ENCODE measurements at places on chromosomes 7 and 10. TPM values are rescaled to one million over a fixed set of nuclear protein-coding genes. Genes with fewer than 3 reads are reported as not detected.
A peak's percentile ranks its signal among the peaks of the same experiment; 100 is the strongest.

- no peaks in the 10 kb centered on the region for H3K36me3 ChIP-seq
- H3K27ac ChIP-seq: 0 out of 2 replicates have a peak overlapping the region, but pooled peaks have one; percentile 10
- no peaks in the 10 kb centered on the region for H3K27me3 ChIP-seq
- peak overlapping the region; percentile 47 for H3K4me3 ChIP-seq
Measured at GRCh38 chr7:84674236-84674913, 479.8 kb upstream of the SEMA3A start.

The VOPP1 gene
- 86.5 TPM for total RNA-seq

DNA sequence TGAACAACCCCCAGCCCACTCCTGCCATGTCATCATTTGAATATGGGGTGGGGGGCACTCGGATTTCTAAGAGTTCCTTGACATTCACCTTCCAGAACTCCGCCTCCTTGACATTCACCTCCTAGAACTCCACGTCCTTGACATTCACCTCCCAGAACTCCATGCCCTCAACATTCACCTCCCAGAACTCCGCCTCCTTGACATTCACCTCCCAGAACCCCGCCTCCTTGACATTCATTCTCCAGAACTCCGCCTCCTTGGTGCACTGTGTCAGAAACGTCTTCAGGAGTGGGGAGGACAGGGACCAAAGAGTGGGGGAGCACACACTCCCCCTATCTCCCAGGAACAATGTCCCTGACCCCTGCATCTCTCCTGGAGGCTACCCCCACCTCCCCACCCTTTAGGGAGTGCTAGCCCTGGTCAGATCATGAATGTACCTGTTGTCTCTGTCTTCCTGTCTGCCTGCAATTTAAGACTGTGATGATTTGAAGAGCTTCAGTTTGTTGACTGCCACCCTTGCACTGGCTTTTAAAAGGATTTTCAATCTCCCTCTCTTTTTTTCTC is 110.1 kb downstream of the NPTX2 start:
- no peak overlapping the region for H3K27ac ChIP-seq
- H3K36me3 ChIP-seq: no peaks in the 10 kb centered on the region
- no peaks in the 10 kb centered on the region for H3K4me1 ChIP-seq
- DNase-seq: no peak
- H3K4me3 ChIP-seq: no peak overlapping the region

DNA sequence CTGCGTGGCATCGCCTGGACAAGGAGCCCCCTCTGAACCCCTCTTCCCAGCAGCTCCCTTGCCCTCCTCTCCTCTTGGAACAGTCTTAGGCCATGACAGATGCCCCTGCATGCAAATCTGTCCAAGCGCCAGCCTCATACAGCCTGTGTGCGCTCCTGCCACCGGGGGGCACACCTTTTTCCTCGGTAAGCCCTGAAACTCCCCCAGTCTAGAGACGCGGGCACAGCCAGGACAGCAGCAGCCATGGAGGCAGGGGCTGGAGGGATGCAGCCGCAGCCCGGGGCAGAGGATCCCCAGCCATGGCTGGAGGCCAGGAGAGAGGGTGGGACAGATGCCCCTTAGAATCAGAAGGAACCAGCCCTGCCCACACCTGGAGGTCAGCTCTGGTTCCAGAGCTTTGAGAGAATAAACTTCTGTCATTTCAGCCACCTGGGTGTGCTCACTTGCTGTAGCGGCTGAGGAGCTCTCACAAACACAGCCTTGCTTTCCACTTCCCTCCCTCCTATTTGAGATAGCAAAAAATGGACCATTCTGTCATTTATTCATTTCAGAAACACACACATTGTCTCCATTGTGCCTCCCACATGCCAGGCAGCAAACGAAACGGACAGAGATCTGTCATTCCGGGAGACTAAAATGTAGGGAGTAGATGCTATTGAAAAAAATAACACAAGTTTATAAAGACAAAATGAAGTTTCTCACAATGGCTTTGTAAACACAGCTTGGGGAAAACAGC is 241.5 kb downstream of the WDR37 start:
- H3K4me1 ChIP-seq: no peaks in the 10 kb centered on the region
- H3K36me3 ChIP-seq: no peaks in the 10 kb centered on the region

DNA sequence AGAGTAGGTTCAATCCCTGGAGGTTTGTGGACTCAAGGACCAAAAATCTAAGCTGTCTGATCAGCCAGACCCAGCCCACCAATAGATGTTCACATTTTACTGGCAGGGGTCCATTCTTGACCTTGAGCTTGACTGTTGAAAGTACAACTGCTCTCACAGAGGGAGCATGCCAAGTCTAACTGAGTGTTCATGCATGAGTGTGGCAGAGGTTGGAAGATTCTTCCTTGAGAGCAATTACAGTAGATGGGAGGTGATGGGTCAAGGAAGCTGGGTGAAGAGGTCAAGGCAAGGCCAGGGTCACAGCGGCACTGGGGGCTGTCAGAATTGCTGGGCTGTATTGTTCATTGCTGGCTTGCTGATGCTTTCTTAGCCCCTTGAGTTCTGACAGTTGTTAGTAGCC is 202.8 kb upstream of the SVIL start:
- H3K27me3 ChIP-seq: peaks cover 57% of the 10 kb centered on the region
- no peaks in the 10 kb centered on the region for H3K4me1 ChIP-seq

The SPAM1 gene
- total RNA-seq: not detected

DNA sequence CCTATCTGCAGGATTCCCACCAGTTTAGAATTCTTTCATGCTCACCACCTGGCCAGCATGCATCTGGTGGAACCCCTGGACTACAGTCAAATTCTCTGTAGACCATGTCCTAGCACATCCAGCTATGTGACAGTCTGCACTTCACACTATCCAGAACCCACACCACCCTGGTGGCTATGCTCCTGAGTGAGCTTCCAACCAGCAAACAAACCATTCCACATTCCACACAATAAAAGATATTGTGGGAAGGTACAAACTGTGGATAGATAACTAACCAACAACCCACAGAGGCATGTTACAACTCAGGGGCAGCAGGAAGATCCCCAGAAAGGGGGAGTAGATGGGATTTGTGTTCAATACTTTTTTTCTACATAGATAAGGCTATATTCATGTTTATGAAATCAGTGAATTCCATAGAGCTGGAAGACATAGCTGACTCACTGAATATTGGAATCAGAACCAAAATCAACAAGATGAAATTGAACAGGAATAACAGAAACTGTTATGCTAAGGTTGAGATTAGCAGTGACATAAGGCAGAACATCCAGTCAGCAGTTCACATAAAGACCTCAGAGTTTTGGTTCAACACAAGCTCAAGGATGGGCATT is 72.5 kb downstream of the LRRC17 start:
- no peak overlapping the region for H3K4me3 ChIP-seq
- H3K4me1 ChIP-seq: peaks cover 11% of the 10 kb centered on the region
- DNase-seq: no peak
- H3K27me3 ChIP-seq: no peaks in the 10 kb centered on the region
- no peaks in the 10 kb centered on the region for H3K36me3 ChIP-seq

DNA sequence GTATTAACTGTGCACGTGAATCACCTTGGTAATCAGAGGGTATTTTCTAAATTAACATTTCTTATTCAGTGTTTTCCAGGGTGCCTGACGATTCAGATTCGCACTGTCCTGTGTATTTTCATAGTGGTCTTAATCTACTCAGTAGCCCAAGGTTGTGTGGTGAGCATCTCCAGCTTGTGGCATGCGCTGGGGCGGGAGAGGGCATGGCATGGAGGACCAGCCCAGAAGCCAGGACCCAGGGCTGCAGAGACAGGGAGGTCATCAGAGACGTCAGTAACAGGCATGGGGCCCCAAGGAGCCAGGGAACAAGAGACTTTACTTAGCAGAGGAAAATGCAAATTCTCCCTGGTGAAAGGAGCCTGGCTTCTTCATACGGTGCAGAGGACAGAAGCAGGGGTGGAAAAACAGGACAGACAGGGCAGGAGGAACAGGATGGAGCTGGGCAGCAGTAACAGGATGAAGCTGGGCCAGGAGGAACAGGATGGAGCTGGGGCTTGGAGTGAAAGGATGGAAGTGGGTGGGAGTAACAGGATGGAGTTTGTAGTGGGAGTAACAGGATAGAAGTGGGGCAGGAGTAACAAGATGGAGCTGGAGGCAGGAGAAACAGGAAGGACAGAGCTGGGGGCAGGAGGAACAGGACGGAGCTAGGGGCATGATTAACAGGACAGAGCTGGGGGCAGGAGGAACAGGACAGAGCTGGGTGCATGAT is 110.9 kb downstream of the ADCY1 start:
- no peak for DNase-seq
- H3K27me3 ChIP-seq: 0 out of 2 replicates have a peak, but pooled peaks cover 2% of the 10 kb centered on the region
- peaks cover 10% of the 10 kb centered on the region for H3K4me1 ChIP-seq

DNA sequence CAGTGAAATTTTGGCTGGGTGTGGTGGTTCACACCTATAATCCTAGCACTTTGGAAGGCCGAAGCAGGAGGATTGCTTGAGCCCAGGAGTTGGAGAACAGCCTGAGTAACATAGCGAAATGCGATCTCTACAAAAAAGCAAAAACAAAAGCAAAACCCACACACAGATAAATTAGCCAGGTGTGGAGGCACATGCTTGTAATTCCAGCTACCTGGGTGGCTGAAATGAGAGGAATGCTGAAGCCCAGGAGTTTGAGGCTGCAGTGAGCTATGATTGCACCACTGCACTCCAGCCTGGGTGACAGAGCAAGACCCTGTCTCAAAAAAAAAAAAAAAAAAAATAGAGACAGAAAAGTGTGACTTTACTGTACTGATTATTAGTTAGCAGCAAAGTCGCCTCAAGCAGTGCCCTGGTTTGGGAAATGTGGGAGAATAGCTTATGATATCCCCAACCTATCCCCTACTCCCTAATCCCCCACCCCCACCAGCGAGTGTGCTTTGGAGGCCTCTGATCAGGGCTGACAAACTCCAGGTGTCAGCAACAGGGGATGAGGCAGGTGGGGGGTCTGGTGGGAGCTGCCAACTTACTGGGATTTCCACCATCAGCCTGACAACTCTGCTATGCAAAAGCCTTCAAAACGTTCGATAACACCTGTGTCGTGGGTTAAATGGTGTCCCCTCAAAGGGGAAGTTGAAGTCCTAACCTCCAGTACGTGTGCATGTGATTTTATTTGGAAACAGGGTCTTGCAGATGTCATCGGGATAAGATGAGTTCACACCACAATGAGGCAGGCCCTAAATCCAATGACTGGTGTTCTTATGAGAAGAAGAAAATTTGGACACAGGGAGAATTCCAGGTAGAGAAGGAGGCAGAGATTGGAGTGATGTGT is 124.7 kb upstream of the SDK1 start:
- no peak overlapping the region for H3K4me3 ChIP-seq
- no peak for DNase-seq
- H3K27me3 ChIP-seq: no peaks in the 10 kb centered on the region
- no peaks in the 10 kb centered on the region for H3K36me3 ChIP-seq
- H3K27ac ChIP-seq: no peak overlapping the region
- H3K4me1 ChIP-seq: no peaks in the 10 kb centered on the region

DNA sequence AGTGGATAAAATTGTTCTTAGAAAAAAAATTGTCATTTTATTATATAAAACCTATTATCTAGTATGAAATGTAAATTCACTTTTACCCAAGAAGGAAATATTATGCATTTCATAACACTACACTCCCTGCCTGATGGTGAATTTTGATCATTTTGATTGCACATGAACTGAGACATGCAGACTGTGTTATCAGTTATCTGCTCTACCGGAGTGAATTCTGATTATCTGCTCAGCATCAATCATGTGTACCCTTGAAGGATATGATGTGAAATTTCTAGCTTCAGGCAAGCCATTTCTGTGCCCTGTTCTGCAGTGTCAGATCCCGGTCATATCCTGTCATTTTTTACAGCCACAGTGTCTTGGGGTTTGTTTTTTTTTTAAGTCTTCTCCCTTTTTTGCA is 85.0 kb upstream of the FGL2 start:
- no peaks in the 10 kb centered on the region for H3K4me1 ChIP-seq
- no peaks in the 10 kb centered on the region for H3K36me3 ChIP-seq
- no peak overlapping the region for H3K4me3 ChIP-seq
- no peak for DNase-seq
- H3K27me3 ChIP-seq: no peaks in the 10 kb centered on the region

GRCh38 chr10:131885391-131886165 is 15.2 kb upstream of the PPP2R2D start:
- no peaks in the 10 kb centered on the region for H3K27me3 ChIP-seq
- no peaks in the 10 kb centered on the region for H3K36me3 ChIP-seq
- H3K27ac ChIP-seq: no peak overlapping the region
- no peaks in the 10 kb centered on the region for H3K4me1 ChIP-seq
- DNase-seq: peak; percentile 72

- H3K4me1 ChIP-seq: peaks cover 12% of the 10 kb centered on the region
- H3K4me3 ChIP-seq: no peak overlapping the region
- H3K27ac ChIP-seq: no peak overlapping the region
- H3K27me3 ChIP-seq: no peaks in the 10 kb centered on the region
- no peak for DNase-seq
Measured at GRCh38 chr10:63677001-63677400, 155.8 kb downstream of the REEP3 start.

DNA sequence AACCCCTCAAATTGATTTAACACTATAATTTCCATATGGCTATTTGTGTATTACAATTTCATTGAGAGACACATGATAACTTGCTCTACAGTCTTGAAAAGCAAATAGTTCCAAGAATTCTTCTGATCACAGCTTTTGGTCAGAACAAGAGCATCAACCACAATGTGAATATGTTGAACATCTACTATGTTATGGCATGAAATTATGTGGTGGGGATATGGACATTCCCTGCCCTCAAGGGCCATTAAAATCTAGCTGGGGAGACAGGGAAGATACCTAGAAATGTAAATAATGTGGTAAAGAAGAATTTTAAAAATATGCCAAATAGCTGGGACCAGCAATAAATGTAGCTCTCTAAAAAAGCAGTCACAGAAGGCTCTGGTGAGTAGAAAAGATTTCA is 262.2 kb downstream of the FZD1 start:
- H3K27ac ChIP-seq: no peak overlapping the region
- no peaks in the 10 kb centered on the region for H3K27me3 ChIP-seq
- no peaks in the 10 kb centered on the region for H3K36me3 ChIP-seq
- no peak overlapping the region for H3K4me3 ChIP-seq
- no peak for DNase-seq

DNA sequence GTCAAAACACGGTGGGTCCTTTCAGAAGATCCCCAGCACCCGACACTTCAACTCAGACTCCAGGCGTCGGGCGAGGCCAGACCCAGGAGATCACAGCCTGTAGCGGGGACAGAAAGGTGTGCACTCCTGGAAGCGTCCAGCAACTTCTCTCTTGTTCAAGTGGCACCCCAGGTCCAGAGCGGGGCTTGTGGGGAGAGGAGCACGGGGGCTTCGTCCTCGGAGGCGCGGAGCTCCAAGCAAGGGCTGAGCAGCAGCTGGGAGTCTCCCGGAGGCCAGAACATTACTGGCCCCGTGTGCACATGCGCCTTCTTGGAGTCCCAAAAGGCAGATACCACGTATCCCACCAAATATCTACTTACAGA is 54.9 kb downstream of the ZRANB1 start:
- peaks cover 25% of the 10 kb centered on the region for H3K36me3 ChIP-seq
- no peak overlapping the region for H3K4me3 ChIP-seq
- H3K4me1 ChIP-seq: peaks cover 8% of the 10 kb centered on the region
- DNase-seq: no peak

The MMP21 gene
- not detected for total RNA-seq

- no peaks in the 10 kb centered on the region for H3K27me3 ChIP-seq
- 0 out of 2 replicates have a peak overlapping the region, but pooled peaks have one; percentile 33 for H3K27ac ChIP-seq
- H3K4me3 ChIP-seq: no peak overlapping the region
- no peak for DNase-seq
- peaks cover 28% of the 10 kb centered on the region for H3K36me3 ChIP-seq
Measured at GRCh38 chr7:149248777-149249176, 9.3 kb downstream of the ZNF212 start.

The COL28A1 gene
- not detected for total RNA-seq

The GLI3 gene
- 4.0 TPM for total RNA-seq

GRCh38 chr10:102822222-102822621 is 15.0 kb downstream of the CYP17A1 start:
- no peaks in the 10 kb centered on the region for H3K27me3 ChIP-seq
- no peaks in the 10 kb centered on the region for H3K36me3 ChIP-seq
- H3K4me3 ChIP-seq: no peak overlapping the region
- no peak overlapping the region for H3K27ac ChIP-seq
- no peak for DNase-seq
- no peaks in the 10 kb centered on the region for H3K4me1 ChIP-seq

Data from GM23248 (cell line).